ENCODE measurements at places on chromosomes 3 and 15.

GRCh38 chr3:189322339-189322738 is 150.6 kb downstream of the TPRG1 start:
- DNase-seq = no peak

DNA sequence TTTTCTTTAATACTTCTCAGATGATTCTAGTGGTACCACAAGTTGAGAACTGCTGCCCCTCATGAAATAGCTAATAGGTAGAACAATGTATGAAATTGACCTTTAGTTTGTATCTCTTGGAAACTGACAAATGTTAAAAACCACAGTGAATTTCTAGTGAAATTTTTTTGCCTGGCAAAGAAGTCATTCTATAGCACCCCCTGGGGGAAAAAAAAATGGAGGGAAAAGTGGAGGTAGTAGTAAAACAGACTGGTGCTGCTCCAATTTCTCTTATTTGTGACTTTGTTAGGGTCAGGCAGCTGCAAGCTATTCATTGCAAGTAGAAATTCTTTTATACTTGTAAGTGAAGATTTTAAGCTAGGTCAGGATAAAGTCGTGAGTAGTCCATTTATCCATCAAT is 605.0 kb downstream of the NLGN1 start:
- DNase-seq = no peak

- no peak for DNase-seq
These were observed 284.2 kb downstream of the C3orf38 start for GRCh38 chr3:88434001-88434400.

DNA sequence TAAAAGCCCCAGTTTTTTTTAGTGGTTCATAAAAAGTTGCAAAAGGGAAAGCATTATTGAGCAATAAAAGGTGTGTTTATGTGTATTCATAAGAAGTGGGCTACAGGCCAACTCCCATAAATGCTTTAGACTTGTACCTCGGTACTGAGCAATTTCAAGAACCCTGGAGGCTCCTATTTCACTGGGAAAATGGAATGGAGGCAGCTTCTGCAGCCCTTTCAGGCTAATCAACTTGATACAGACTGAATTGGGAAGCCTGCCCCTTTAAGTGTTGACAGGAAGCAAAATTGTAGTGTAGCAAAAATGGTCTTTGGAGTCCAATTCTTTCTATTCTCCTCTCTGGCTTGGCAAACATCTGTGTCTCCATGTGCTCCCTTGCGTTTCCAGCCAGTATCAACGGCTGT is 118.8 kb downstream of the ECT2 start:
- no peak for DNase-seq
